ENCODE measurements at places on chromosomes 4 and X.

DNA sequence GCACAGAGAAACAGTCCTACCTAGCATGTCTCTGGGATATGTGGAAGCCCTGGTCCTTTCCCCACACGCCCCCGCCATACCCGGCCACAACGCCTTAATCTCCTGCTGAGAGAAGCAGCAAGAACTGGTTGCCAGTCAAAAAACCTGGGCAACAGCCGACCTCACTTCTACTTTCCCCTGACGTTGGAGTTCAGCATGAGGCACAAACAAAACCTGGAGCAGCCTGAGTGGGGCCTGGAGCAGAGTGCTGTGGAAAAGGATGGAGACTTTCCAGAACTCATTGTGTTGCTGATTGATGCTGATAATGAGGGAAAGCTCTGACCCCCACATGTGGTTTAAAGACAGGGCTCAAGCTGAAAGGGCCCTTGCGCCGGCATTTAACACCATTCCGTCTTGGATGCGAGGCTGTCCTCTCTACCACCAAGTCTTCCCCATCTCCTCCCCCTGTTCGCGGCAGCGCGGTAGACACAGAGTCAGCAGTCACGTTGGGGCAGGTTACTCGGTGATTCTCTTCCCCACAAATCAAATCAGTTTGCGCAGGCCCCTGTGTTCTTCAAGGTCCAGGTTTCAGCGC is 666 bp downstream of the CCDC158 start:
- DNase-seq = no peak

DNA sequence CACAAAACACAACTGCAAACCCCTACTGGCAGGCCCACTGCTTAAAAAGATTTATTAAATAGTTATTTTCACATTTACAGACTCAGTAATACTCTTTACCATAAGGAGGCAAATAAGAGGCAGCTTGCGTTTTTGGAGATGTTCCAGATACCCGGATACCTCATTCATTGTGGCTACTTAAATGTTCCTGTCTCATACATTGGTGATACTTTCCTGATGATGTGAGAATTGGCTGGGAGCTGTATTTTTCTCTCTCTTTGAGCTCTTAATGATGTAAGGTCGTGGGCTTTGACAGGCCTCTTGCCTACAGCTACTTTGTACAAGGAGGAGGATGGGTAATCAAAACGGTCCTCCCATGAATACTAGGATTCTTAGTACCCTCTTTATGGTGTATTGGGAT is 101.5 kb downstream of the AKAP4 start:
- DNase-seq = no peak

- DNase-seq = no peak
Measured at GRCh38 chr4:88865466-88865865, 167.8 kb upstream of the NAP1L5 start.

DNA sequence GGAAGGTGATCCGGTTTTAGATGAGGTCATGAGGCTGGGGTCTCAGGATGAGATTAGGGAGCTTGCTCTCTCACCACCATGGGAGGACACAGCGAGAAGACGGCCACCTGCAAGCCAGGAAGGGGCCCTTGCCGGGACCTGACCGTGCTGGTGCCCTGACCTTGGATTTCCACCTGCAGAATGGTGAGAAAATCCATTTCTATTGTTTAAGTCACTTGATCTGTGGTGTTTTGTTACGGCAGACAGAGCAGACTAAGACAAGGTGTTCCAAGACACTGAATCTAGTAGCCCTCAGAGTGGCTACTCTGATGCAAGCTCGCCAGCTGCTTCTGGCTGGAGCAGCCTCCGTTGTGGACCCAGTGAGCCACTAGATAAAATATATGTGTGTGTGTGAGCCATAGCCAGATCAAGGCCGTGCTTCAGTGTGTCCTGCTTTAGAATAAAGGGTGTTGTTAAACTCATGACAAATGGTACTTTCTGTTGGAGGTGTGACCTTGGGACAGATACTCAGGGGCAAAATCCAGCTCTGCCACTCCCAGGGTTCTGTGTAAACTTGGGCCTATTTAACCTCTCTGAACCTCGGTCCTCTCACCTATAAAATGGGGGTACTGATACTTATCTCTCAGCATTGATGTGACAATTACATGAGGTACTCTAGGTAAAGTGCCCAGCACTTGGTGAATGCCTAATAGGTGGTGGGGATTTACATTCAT is 67.9 kb upstream of the STX18 start:
- no peak for DNase-seq

DNA sequence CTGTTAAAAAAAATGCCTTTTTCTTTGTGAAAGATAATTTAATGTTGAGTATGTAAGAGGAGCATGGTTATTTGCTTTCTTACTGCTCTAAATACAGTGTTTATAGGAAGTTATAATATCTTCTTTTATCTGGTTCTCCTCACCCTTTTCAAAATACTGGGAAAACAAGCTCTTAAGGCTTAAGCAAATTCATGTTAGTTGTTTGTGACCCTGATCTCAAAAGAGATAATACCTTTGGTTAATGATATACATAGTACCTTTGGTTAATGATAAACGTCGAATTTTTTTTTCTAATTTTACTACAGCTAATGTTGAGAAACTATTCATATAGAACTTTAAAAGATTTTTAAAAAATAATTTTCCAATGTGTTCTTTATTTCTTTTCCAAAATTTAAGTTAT is 180.1 kb downstream of the RAPGEF2 start:
- DNase-seq = no peak

DNA sequence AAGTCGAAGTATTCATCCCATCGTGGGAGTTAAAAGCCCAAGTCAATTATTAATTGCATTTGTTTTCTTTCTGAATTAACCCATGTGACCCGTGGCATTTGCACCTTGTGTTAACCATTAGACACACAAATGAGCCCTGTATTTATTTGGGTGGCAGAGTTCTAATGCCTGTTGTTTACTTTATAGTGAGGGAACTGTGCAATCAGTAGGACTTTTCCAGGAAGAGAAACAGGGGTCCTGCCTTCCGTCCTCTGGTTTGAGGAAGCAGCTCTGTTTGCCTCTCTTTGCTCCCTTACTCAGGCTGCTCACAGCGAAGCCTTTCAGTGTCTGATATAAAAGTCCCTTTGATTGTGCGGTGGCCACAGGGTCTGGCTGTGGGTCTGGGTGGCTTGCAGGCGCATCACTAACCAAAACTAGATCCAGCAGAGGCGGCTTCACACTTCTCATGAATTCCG is 263.6 kb downstream of the PTTG2 start:
- DNase-seq = no peak

DNA sequence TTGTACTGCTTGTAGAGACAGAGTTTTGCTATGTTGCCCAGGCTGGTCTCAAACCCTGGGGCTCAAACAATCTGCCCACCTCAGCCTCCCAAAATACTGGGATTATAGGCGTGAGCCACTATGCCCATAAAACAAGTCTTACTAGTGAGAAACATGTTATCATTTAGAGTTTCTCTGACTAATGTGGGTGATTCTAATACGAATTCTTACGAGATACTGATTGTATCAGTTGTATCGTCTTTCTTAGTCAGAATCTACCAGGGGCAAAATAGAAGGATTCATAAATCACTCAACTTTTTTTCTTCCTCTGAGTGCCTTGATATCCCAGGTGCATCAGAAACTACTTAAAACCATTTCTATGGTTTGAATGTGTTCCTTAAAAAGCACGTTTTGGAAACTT is 14.4 kb upstream of the NMU start:
- DNase-seq = no peak

- DNase-seq = no peak
Measured at GRCh38 chrX:21373637-21374162, 518 bp upstream of the CNKSR2 start.

GRCh38 chrX:96861218-96861617 is 22.5 kb upstream of the RPA4 start:
- no peak for DNase-seq

- DNase-seq = no peak
Measured at GRCh38 chrX:71543316-71543715, 10.4 kb downstream of the OGT start.

DNA sequence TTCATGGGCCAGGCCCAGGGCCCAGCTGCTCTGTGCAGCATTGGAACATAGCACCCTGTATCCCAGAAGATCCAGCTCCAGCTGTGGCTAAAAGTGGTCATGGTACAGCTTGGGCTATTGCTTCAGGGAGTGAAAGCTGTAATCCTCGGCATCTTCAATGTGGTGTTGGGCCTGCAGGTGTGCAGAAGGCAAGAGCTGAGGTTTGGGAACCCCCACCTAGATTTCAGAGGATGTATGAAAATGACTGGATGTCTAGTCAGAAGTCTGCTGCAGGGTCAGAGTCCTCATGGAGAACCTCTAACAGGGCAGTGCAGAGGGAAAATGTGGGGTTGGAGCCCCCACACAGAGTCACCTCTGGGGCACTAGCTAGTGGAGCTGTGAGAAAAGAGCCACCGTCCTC is 341.7 kb downstream of the PPP3CA start:
- no peak for DNase-seq

DNA sequence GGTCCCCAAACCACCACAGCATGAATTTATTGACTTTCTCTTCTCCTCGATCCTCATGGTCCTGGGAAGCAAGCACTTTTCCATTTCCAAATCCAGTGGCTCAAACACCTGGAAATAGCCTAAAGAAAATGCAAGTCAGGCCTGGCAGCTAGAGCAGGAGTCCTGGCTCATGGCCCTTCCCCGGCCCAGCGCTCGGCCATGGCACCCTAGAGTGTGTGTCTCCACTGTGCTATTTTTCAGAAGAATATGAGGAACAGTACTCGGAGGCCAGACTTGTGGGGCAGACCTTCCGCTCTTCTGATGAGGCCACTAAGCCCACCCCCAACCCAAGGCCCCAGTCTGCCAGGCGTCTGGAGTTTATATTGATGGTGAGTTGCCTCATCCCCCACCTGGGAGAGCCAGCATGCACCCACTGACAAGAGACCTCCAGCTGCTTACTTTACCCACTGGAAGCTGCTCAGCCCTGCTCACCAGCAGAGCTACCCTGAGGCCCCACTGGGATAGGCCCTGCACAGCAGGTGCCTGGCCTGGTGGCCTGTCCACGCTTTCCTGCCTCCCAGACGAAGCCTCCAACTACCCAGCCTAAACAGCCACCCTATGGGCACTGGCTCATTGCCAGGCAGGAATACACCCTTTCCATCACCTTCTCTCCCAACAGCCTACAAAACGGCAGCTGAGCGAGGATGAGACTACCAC is 2.3 kb upstream of the RTL5 start:
- no peak for DNase-seq

Measured in stimulated activated CD8-positive, alpha-beta memory T cell treated with anti-CD3 and anti-CD28 coated beads, Interleukin-7, amount 100 ng/mL, for 1 hour (primary cell).